ENCODE measurements at places on chromosomes 1 and 21.

DNA sequence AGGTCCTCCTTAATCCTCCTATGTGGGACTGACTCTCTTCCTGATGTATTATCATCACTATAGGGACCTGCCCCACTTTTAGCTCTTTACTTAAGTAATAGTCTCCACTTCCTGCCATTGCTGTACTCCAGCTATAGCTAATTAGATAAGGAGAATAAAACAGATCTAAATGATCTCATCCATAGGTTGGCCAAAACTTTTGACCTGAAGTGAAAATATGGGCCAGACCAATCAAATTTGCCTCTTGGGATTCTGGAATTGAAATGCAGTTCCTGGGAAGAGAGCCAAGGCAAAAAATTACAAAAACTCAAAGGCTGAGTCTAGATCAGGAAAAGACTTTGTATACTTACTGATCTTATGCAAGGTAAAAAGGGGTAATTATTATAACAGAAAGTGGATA, 36.1 kb upstream of the PDE4B start:
- DNase-seq, result no peak

GRCh38 chr1:42587753-42588152, 70.5 kb upstream of the PPIH start:
- no peak for DNase-seq

- no peak for DNase-seq
These were observed 129.5 kb upstream of the KIAA0040 start for GRCh38 chr1:175322109-175322508.

DNA sequence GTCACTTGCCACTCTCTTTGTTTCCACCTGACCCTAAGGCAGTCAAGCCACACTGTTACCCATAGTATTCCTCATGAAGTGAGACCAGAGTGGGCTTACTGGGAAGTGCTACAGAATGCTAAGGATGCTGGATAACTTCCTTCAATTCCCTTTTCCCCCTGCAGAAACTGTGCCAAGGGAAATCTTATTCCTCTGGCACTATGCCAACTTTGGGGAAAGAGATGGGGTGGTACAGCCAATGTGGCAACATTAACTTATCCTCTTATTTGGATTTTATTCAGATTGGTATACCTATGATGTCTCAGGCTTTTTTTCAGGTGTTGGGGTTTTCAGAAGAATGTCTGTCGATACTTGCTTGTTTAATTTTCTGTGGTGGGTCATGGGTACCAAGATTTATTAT, 599.4 kb upstream of the PBX1 start:
- no peak for DNase-seq

DNA sequence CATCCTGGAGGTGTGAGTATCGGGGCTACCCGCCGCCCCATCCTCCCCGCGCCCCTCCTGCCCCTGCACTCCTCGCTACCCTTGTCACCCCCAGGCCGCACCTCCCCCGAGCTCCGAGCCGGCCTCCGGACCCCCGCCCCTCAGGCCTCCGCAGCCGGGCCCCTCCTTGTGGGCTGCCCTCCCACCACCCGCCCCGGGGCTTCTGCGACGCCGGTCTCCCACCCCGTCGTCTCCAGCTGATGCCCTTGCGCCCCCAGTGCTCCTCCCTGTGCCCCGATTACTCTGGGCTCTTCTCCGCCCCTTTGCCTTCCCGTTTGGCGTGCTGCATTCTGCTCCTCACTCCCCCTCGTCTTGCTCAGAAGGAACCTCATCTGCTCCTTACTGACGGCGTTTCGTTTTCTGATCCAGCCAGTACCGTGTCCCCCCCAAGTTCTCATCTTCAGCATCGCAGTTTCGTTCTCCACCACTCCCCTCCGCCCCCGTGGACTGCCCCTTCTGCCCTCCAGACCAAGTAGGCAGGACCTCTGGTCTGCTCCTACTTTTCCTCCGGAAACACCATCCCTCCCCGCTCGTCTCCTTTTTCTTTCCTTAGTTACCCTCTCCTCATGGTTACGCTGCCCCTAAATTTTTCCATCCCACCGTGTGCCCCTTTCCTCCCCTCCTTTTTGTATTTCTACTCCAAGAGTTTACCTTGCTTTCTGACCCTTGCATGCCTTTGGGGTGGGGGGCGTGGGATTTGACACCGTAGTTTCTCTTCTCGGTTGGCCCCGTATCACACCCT, 841 bp downstream of the SNX27 start:
- no peak for DNase-seq

- no peak for DNase-seq
These were observed 173.6 kb upstream of the IGSF21 start for GRCh38 chr1:17933971-17934370.

- DNase-seq, result no peak
These were observed 611.2 kb upstream of the PLXNA2 start for GRCh38 chr1:208855403-208855802.

GRCh38 chr1:155645648-155646047, 35.6 kb downstream of the MSTO1 start:
- no peak for DNase-seq

- DNase-seq, result no peak
These were observed 112.5 kb downstream of the ZC3H11B start for GRCh38 chr1:219500327-219500897.

GRCh38 chr1:26081267-26082019, 14.0 kb upstream of the TRIM63 start:
- DNase-seq, result no peak

DNA sequence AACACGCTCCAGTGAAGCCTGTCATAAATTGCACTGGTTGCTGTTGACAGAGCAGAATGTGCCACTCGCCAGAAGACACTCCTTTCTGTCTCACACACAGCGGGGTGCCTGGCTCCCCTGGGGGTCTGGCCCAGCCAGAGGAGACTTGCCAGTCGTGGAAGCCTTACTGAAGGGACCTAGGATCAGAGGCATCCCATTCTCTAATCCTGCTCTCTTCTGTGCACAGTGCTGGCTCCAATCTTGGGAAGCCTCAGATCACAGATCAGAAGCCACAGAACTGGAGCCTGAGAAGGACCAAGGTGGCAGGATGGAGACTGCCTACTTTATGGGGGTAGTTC, 1.4 kb downstream of the SLC9A1 start:
- DNase-seq, result no peak

- DNase-seq, result no peak
These were observed 600.5 kb downstream of the KCNT2 start for GRCh38 chr1:196007763-196008162.

- no peak for DNase-seq
These were observed 58.3 kb downstream of the RGS5 start for GRCh38 chr1:163144418-163144817.

GRCh38 chr1:45493116-45493697, 2.2 kb upstream of the TESK2 start:
- peak; percentile 44 for DNase-seq

- DNase-seq, result no peak
These were observed 14.3 kb downstream of the ZNF670 start for GRCh38 chr1:247064304-247064703.

GRCh38 chr1:225280563-225280962, 147.3 kb downstream of the LBR start:
- no peak for DNase-seq

DNA sequence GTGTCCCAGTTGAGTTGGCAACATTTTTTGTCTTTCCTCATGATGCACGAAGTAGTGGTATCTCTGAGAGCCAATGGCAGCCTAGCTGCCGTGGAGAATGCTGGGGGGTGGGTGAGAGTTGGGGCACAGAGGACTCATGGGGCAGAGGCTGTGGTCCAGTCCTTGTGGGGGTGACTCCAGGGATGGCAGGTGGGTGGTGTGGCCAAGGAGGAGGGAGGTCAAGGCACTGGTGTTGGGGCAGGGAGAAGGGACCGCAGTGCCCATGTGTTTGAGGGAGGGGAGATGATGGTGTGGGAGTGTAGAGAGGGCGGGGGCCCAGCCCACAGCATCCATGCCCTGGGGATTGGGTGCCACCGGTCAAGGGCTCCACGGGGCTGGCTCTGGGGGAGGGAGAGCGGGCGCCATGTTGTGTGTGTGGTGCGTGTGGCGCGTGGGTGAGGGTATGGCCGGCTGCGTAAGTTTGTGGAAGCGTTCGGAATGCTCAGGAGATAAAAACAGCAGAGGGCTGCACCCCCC, 63.5 kb downstream of the PRKCZ start:
- no peak for DNase-seq

GRCh38 chr1:26121854-26122773, 10.5 kb downstream of the PDIK1L start:
- DNase-seq, result no peak

DNA sequence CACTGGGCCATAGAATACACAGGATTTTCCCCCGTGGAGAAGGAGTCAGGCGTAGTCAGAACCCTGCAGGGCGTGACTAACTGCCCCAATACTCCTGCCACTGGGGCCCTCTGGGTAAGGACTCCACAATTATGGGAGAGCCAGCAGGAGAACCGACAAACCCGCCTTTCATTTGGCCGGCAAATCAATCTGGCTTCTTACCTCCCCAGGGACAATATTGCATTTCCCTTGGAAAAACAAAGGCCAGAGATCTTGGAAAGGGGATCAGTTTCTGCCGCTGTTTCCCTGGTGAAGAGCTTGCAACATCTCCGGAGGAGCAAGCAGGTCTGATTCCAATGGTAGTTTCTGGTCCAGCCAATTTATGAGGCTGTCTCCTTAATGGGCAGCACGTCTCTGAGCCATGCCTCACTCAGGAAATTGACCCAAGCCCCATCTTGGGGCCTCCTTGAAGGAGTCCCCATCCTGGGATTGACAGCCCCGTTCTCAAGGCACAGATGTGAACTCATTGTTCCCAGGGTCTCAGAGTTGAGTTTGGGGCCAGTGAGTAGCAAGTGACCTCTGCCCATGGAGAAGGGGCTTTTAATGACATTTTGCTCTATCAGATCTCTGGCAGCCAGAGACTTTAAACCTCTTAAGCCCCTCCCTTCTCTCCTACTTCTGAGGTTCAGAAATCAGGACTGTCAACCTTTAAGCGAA, 4.3 kb downstream of the TRABD2B start:
- no peak for DNase-seq

DNA sequence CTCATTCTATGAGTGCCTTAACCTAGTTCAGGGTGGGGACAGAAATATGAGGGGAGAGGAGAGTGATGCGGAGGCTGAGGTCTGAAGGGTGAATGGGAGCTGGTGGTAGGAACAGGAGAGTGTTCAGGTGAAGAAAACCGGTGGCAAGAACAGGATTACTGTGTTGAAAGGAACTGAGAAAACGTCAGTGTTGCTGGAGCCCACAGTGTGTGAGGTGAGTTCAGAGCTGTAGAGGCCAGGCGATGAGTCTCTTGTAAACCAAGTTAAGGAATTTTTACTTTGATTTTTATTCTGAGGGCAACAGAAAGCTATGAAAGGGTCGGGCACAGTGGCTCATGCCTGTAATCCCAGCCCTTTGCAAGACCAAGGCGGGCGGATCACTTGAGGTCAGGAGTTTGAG, 45.3 kb upstream of the PUM1 start:
- no peak for DNase-seq

DNA sequence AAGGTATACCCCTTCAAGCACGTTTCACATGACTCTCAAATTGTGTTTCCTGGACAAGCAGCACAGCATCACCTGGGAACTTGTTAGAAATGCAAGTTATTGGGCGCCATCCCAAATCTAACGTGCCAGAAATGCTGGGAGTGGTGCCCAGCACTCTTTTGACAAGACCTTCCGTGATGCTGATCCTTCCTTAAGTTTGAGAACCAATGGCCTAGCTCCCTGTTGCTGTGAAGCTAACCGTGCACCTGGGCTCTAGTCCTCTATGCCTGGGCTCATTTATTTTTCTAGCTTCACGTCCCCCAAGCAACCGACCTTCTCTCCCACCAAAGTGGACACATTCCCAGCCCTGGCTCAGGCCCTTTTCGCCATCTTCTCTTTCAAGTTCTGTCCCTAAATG, 4.3 kb downstream of the BEST4 start:
- no peak for DNase-seq

DNA sequence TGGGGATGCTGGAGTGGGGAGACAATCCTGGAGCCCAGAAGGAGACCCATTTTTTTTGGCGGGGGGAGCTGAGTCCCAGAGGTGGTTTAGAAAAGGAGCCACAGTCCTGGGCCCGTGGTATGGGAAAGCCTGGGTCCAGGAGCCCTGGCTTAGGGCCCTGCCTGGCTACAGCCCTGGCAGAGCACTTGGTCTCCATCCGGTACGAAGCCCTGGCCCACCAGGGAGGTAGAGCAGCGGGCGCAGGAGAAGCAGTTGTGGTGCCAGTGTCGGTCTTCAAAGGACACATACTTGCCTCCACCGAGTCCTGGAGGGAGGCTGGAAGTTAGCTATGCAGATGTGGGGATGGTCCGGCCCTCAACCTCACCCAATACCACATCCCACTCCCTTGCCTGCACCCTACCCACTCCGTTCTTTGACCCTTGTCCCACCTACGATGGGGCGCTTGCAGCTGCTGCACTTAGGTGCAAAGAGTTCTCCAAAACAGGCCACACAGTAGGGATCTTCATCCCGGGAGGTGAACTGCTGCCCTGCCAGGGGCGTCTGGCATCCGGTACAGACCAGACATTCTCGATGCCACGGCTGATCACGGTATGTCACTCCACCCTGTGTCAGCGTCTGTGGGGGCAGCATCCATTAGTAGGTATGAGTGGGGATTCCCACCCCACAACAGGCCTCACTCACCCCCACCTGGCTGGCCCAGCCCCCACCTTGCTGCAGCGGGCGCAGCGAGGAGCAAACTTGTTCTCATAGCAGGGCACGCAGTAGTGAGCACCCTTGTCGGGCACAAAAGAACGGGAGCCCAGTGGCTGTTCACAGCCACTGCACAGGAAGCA, 7.7 kb upstream of the SF3A3 start:
- no peak for DNase-seq

GRCh38 chr1:217040711-217041455, 317.7 kb upstream of the ESRRG start:
- DNase-seq, result no peak

- no peak for DNase-seq
These were observed 29.8 kb downstream of the ETNK2 start for GRCh38 chr1:204121840-204122555.

GRCh38 chr21:45152265-45152746, 77.9 kb downstream of the ADARB1 start:
- DNase-seq, result peak; percentile 58

- peak; percentile 19 for DNase-seq
These were observed 100.1 kb upstream of the S1PR1 start for GRCh38 chr1:101136739-101137138.

DNA sequence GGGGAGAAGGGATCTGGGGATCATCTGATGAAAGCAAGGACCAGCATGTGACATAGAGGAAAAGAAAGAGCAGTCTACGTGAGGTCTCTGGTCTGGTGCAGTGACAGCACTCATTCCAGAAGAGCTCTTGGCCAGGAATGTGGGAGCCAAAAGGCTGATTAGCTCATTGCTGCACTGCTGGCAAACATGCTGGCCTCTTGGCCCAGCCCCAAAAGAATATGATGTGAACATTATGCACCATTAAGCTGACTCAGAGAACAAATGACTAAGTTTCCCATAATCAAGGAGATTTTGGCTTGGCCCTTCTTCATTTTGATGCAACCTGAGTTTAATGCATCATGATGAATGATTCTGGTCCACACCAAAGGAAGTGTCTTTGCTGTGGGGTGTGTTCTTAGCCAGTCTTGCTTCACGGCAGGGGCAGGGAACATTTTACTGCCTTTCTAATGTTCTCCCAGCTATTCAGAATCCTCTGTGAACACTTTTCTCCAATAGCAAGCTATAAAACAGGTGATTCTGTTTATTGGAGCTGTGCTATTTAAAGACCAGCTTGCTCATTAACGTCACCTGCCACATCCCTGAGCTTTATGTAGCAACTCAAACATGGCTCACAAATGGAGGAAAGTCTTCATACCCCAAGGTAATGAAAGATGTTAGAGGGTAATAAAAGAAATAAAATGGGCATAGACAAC, 55.1 kb downstream of the PCBP3 start:
- no peak for DNase-seq
